ENCODE measurements at places on chromosomes 2 and 18.

DNA sequence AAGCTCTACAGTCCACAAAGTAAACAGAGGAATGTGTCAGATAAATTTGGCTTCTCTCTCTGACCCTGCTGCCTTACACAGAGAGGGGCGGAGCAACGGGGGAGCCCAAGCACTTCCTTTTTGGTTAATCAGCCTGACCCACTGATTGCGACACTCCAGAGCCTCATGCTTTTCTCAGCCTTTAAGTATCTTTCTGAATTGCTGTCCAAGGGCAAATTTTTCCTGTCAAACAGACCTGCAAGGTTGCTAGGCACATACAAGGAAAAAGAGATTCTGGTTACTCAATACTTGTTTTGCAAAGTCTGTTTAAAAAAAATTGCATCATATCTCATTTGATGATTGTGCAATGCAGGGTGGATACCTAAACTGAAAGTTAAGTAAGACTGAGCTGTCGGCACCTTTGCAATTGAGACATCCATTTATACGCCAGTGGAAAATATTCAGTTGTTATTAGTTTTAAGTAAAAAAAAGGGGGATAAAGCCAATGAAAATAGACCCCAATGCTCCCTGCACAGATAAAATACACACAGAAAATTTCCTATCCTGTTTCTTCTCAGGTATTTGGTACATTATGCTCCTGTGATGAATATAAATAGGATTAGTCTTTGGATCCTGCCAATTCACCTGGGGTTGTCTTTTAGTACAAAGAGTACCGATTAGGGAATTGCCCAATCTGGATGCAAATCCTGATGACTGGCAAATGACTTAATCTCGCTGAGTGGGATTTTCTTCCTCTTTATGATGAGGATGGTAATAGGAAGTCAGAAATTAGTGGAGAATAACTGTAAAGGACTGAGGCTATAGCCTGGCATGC lies 260.2 kb upstream of the TRIB2 start:
- peak; percentile 33 for DNase-seq

- no peak for DNase-seq
These were observed 80.7 kb upstream of the RASGRP3 start for GRCh38 chr2:33395655-33396249.

GRCh38 chr2:11569636-11570035 lies 35.8 kb downstream of the GREB1 start:
- DNase-seq: no peak

GRCh38 chr2:38224821-38225437 lies 149.0 kb upstream of the CYP1B1 start:
- DNase-seq: no peak

DNA sequence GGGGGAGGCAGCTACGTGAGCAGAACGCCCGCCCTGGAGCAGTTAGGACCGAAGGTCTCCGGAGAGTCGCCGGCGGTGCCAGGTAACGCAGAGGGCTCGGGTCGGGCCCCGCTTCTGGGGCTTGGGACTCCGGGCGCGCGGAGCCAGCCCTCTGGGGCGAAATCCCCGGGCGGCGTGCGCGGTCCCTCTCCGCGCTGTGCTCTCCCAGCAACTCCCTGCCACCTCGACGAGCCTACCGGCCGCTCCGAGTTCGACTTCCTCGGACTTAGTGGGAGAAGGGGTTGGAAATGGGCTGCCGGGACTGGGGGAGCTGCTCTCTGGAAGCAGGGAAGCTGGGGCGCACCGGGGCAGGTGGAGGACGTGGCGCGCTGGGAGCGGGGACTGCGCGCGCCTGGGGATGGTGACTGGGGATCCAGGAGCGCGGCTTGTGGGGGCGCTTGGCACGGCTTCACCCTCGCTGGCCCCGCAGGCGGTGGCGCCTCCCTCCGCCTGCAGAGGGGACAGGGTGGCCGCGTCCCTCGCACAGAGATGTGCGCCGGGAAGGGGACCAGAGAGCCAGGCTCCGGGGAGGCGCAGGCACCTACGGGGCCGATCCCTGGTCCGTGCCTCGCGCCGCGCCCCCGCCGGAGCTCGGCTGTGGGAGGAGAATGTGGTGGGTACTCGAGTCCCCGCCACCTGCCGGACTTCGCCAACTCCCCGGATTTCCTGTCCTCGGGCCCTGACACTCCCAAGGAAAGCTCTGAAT lies 688 bp downstream of the CDH20 start:
- DNase-seq: no peak

Measured in activated CD4-positive, CD25-positive, alpha-beta regulatory T cell (primary cell).